Lower lobe of right lung (tissue), 2 donors: ENCODE measurements at places on chromosomes 6 and 20.

- no peak for DNase-seq
Measured at GRCh38 chr6:7134999-7135745, 27.4 kb downstream of the RREB1 start.

DNA sequence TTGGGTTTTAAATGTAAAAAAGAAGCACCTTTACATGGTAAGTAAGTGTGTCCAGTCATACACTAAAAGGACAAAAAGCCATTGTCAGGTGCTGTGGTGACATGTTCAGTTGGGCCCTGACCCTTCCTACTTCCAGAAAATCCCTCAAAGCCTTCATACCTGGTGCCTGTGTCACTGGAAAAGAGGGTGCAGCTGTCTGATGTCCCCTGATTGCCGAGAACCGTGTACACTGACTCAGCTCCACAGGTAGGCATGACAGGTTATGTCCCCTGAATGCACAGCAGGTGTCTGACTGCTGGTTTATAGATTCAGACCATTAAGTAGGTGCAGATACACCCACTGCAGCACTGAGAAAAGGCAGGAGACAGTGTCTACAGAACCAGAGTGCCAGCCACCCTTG is 99.1 kb downstream of the FOXC1 start:
- no peak for DNase-seq

GRCh38 chr6:168106633-168107005 is 27.6 kb upstream of the FRMD1 start:
- no peak for DNase-seq

- no peak for DNase-seq
Measured at GRCh38 chr6:20400456-20401204, 1.0 kb upstream of the E2F3 start.

DNA sequence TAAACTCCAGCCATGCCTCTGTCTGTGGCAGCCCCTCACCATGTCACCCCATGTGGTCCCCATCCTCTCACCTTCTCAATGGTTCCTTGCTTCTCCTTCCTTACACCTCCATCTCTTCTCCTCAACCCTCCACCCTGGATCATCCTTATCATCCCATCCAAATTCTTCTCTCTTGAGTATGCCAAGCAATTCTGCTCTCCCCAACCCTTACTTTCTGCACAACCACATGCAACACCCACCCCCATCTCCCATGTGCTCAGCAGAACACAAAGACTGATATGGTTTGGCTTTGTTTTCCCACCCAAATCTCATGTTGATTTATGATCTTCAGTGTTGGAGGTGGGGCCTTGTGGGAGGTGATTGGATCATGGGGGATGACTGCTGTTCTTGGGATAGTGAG is 42.5 kb upstream of the RALY start:
- DNase-seq, result no peak

- no peak for DNase-seq
Measured at GRCh38 chr6:125741336-125741735, 8.1 kb upstream of the HEY2 start.

DNA sequence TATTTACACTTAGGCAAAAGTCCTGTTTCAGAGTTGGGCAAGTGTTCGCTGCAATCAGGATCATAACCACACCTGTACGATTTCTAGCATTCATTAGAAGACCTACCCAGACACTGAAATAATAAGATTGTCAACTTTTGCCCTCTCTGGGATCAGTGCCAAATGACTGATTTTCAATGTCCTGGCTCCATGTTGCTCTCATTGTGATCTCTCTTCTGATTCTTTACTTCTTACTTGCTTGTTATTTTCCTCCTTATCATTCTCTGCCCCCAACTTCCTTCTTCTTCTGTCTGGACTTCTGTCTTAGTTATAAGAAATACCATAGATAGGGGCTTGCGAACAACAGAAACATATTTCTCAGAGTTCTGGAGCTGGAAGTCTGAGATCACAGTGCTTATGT is 94.4 kb upstream of the BMP2 start:
- DNase-seq, result no peak

DNA sequence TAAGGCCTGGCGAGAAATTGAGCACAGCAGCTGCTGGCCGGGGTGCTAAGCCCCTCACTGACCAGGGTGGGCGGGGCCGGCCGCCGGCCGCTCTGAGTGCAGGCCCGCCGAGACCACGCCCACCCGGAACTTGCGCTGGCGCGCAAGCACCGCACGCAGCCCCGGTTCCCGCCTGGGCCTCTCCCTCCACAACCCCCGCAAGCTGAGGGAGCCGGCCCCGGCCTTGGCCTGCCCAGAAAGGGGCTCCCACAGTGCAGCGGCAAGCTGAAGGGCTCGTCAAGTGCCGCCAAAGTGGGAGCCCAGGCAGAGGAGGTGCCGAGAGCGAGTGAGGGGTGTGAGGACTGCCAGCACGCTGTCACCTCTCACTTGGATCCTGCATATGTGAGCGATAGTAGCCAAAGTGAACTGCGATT is 251.2 kb downstream of the GJA1 start:
- no peak for DNase-seq

- DNase-seq, result no peak
Measured at GRCh38 chr6:62914530-62914929, 296.7 kb upstream of the FKBP1C start.

DNA sequence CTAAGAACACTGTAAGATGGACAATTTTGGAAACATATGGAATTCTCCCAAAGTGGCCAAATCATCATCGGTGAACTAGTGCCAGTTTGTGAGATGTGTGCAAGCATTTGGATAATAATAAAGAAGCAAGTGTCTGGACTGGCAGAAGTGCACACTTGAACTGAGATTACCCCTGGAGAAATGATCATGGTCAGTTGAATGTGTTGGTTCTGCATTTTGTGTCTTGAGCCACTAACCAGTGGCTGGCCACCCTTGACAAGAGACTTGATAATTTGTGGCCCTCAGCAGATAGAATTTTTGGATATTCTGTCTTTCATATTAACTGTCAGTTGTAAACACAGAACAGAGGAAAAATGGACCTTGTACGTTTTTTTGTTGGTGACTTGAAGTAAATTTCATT is 37.4 kb downstream of the CITED2 start:
- no peak for DNase-seq

- DNase-seq, result no peak
Measured at GRCh38 chr6:21109391-21110178, 484.0 kb upstream of the SOX4 start.

- no peak for DNase-seq
Measured at GRCh38 chr20:22601361-22602141, 17.2 kb upstream of the FOXA2 start.

GRCh38 chr6:85867595-85867994 is 224.9 kb upstream of the SYNCRIP start:
- no peak for DNase-seq

- no peak for DNase-seq
Measured at GRCh38 chr6:128641703-128642102, 121.3 kb upstream of the PTPRK start.

DNA sequence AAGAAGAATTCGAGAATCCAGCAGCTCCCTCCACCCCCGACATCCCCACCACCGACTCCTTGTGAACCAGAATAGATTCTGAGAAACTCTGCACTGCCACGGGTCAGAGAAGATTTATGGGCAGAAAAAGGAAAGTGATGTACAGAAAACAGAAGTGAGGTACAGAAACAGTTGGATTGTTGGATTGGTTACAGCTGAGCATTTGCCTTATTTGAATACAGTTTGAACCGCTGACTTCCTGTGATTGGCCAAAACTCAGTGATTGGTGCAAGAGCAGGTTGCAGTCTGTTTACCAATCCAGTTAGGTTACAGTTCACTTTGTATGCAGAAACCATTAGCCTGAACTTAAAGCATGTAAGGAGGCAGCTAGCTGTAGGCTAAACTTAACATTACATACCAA is 131.2 kb upstream of the HDDC2 start:
- no peak for DNase-seq

DNA sequence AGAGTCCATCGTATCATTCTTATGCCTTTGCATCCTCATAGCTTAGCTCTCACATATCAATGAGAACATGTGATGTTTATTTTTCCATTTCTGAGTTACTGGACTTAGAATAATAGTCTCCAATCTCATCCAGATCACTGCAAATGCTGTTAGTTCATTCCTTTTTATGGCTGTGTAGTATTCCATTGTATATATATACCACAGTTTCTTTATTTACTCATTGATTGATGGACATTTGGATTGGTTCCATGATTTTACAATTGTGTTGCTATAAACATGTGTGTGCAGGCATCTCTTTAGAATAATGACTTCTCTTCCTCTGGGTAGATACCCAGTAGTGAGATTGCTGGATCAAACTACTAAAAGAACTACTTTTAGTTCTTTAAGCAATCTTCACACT is 21.0 kb upstream of the TFB1M start:
- no peak for DNase-seq

GRCh38 chr6:13120483-13121482 is 207.6 kb downstream of the TBC1D7 start:
- DNase-seq, result no peak

GRCh38 chr20:11783102-11783850 is 134.4 kb upstream of the BTBD3 start:
- no peak for DNase-seq

- peak; percentile 70 for DNase-seq
Measured at GRCh38 chr6:28252009-28252975, at the start of gene ZKSCAN4. Gene ZKSCAN4 (minus strand): TSS chr6:28252269. CDS start chr6:28251980, 289 bp downstream.

GRCh38 chr6:41343641-41344187 is 8.3 kb downstream of the NCR2 start:
- DNase-seq, result no peak

- no peak for DNase-seq
Measured at GRCh38 chr6:27144740-27145079, 102.8 kb upstream of the PRSS16 start.

- DNase-seq, result no peak
Measured at GRCh38 chr6:20655317-20655716, 121.1 kb downstream of the CDKAL1 start.
